ENCODE measurements at places on chromosomes 7 and 10. TPM values are rescaled to one million over a fixed set of nuclear protein-coding genes. Genes with fewer than 3 reads are reported as not detected.

GRCh38 chr10:9239298-9239697, 1184.8 kb downstream of the GATA3 start:
- no peak for DNase-seq

- DNase-seq: no peak
Observed at GRCh38 chr10:13634207-13634606, 47.4 kb downstream of the PRPF18 start.

DNA sequence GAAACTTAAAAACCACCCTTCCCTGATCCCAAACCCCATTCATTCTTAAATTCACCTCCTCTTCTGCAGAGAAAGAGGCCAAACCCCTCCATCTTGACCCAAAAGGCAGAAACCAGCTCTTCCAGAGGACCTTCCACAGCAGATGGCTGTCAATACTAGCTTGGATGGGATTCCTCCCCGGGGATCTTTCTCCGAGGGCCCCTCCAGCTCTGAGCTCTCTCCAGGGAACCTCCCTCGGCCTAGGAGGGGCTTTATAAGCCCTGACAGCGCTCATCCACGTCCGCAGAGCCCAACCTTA, 5.4 kb downstream of the TNRC18 start:
- DNase-seq: no peak

- no peak for DNase-seq
Observed at GRCh38 chr10:48838834-48839233, 100.8 kb downstream of the LRRC18 start.

Gene ADRA2A
- polyA plus RNA-seq: not detected

Gene PDZD8
- polyA plus RNA-seq: 5.6 TPM

Gene MAGI2
- polyA plus RNA-seq: not detected

Gene ACTR3C
- polyA plus RNA-seq: 1.3 TPM

Gene ITIH5
- not detected for polyA plus RNA-seq

DNA sequence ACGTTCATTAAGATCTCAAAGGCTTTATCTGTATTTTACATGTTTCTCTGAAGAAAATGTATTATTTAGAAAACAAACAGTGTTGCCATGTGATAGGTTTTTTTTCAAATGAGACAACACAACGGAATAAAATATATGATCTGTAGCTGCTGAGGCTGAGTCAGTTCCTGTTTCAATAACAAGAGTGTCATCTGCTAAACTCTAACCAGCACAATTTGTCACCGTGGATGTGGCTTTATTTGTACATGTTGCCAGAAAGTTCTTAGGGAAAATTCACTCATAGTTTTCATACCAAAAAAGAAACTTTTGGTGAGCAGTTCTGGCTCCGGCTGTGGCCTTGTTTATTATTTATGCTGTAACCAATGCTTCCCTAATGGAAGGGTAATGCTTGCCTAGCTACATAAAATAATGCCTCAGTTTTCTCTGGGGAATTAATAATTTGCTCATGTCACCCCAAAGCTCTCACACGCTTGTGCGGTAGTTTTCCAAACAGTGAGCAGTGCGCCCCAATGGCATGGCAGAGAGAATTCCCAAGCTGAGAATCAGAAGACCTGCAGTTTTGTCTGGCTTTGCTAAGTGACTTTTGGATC, 20.3 kb upstream of the KLF6 start:
- peak; percentile 54 for DNase-seq
